ENCODE measurements at places on chromosomes 4 and X. TPM values are rescaled to one million over a fixed set of nuclear protein-coding genes. Genes with fewer than 3 reads are reported as not detected.

The MSX1 gene
- total RNA-seq, result 1.2 TPM

DNA sequence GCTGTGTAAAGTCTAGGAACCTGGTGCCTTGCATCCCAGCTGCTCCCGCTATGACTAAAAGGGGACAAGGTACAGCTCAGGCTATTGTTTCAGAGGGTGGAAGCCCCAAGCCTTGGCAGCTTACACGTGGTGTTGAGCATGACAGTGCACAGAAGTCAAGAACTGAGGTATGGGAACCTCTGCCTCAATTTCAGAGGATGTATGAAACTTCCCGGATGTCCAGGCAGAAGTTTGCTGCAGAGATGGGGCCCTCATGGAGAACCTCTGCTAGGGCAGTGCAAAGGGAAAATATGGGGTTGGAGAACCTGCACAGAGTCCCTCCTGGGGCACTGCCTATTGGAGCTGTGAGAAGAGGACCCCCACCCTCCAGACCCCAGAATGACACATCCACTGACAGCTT is 76.6 kb downstream of the DDX60 start:
- no peak for DNase-seq

- DNase-seq, result no peak
These were observed 263.5 kb upstream of the DKK2 start for GRCh38 chr4:107299646-107300045.

The NALF2 gene
- total RNA-seq, result 1.4 TPM

- DNase-seq, result no peak
These were observed 10.3 kb upstream of the AKAP17A start for GRCh38 chrX:1581132-1581531.

DNA sequence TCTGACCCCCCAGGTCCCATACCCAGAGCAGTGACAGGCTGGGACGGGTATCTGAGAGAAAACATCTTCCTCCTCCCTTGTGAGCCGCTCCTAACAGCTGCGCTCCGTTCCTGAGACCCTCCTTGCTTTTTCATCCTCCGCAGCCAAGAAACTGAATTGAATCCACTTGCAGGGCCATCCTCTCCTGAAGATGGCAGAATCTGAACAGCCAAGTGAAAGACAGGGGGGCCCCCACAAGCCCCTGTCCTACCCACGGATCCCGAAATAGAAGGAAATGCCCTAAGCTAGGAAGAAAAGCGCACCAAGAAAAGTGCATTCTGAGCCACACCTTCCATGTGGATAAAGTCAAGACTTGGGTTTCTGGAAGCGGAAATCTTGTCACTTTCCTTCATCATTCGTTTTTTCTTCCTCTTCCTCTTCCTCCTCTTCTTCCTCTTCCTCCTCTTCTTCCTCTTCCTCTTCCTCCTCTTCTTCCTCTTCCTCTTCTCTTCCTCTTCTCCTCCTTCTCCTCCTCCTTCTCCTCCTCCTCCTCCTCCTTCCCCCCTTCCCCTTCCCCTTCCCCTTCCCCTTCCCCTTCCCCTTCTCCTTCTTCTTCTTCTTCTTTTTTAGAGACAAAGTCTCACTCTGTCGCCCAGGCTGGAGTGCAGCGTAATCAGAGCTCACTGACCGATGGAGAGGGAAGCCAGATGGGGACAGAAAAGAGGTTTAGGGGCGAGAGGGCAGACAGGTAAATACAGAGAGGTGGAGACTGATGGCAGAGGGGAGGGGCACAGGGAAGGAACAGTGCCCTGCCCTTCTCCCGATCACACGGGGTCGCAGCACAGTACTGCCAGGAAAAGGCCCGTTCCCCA is 86.0 kb upstream of the WWC2 start:
- no peak for DNase-seq

The PAGE1 gene
- total RNA-seq, result not detected

The ACSL4 gene
- 23.7 TPM for total RNA-seq

The MAGEB10 gene
- total RNA-seq, result not detected

- no peak for DNase-seq
These were observed 39.2 kb downstream of the TSPAN5 start for GRCh38 chr4:98619180-98619579.

The PCDH18 gene
- 0.65 TPM for total RNA-seq

GRCh38 chr4:181597766-181598165 is 645.4 kb upstream of the TENM3 start:
- no peak for DNase-seq

- DNase-seq, result no peak
These were observed 3.2 kb downstream of the KDR start for GRCh38 chr4:55122235-55122634.

DNA sequence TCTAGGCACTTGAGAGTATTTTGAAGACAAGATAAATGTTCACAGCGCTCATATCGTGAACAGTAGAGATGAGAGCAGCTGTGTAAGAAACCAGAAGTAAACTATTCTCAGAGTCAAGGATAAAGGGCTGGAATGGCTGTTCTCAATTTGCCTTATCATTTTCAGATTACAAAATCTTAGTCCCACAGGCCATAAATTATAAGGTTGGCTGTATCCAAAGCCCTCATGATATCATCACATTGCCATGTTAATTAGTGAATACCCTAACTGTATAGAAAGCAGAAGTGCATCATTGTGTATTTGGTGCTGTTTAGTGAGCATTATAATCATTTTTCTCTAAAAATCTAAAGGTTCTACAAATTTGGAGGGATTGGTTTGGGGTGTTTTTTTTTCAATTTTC is 168.9 kb upstream of the EDNRA start:
- DNase-seq, result no peak

DNA sequence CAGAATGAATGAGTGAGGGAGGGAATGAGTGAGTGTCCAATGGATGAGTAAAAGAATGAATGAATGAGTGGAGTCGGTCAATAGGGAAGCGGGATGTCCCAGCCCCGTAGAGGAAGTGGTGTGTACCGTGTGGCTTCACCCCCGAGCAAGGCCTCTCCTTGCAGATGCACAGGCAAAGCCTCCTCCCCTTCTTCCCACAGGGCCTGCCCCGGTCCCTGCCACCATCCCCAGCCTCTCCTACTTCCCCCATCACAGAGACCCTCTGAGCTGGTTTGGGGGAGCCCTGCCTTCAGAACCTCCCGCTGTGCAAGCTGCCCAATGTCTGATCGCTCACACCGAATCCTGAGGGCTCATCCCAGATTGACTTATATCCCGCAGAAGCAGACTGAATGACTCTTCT is 13.6 kb downstream of the HTRA3 start:
- peak; percentile 11 for DNase-seq

The PPBP gene
- not detected for total RNA-seq

The NFXL1 gene
- total RNA-seq, result 9.3 TPM

The SERPINA7 gene
- 0.32 TPM for total RNA-seq

DNA sequence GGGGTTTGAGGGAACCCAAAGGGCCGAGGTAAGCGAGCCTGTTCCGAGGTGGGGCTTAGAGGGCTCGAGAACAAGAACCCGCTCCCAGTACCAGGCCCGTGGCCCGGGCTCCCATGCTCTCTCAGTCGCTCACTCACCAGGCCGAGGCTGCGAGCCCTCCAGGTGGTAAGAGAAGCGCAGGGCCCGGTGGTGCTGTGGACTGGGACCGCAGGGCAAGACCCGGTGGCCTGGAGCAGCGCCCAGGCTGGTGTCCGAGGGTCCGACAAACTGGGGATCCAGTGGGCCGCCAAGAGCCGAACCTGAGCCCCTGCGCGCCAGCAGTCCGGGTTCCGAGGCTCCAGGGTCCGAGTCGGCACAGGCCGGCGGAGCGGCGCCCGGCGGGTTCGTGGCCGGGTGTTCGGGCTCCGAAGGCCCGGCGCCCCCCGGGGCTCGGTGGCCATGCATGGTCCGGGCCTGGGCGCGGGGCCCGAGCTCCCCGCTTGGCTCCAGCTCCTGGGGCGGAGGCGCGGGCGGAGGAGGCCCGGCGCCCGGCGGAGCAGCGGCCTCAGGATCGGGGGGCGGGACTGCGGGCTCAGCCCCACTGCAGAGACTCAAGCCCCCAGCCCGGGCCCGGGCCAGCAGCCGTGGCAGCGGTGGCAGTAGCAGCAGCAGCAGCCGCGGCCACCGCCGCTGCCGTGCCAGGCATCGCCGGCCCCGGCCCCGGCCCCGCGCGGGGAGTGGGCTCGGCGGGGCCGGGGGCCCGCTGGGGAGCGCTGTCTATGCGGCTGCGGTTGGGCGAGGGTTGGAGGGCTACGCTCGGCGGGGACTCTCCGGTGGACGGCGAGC is 833 bp downstream of the FGD1 start:
- DNase-seq, result peak; percentile 41

- DNase-seq, result no peak
These were observed 19.3 kb downstream of the SLC25A53 start for GRCh38 chrX:104137496-104137895.

- no peak for DNase-seq
These were observed 37.7 kb upstream of the OCIAD2 start for GRCh38 chr4:48944252-48944651.

The DTHD1 gene
- 0.12 TPM for total RNA-seq

GRCh38 chr4:186105647-186106321 is 1.3 kb downstream of the FAM149A start:
- DNase-seq, result no peak

DNA sequence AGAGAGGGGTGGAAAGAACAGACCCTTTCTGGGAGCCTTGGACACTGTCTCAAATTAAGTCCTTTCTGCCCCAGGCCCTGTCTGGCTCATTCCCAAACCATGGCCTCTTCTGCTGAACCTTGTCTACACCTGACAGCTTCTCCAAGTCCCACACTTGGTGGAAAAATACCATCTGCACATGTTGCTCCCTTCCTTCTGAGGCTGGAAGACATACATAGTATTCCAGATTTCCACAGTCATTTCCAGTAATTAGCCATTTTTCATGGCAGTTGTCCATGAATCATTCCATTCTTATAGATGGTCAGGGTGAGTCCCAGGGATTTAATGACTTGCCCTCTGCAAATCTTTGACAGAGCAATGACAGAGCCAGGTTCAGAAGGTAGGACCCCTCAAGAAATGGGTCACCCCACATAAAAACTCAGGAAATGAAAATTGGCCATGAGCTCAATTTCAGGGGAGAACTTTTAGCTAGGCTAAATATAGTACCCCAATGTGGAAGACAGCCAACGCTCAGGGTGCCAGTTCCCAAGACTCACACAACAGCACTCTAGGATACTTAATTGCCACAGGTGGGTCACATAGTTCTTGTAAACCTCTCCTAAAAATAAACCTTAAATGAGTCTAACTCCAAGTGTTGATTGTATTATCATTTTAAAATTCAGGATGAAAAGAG is 16.2 kb upstream of the DAPP1 start:
- no peak for DNase-seq

The GJB1 gene
- 70.6 TPM for total RNA-seq

GRCh38 chr4:155509555-155509954 is 132.8 kb upstream of the MAP9 start:
- DNase-seq, result no peak

The MAGEC1 gene
- not detected for total RNA-seq

DNA sequence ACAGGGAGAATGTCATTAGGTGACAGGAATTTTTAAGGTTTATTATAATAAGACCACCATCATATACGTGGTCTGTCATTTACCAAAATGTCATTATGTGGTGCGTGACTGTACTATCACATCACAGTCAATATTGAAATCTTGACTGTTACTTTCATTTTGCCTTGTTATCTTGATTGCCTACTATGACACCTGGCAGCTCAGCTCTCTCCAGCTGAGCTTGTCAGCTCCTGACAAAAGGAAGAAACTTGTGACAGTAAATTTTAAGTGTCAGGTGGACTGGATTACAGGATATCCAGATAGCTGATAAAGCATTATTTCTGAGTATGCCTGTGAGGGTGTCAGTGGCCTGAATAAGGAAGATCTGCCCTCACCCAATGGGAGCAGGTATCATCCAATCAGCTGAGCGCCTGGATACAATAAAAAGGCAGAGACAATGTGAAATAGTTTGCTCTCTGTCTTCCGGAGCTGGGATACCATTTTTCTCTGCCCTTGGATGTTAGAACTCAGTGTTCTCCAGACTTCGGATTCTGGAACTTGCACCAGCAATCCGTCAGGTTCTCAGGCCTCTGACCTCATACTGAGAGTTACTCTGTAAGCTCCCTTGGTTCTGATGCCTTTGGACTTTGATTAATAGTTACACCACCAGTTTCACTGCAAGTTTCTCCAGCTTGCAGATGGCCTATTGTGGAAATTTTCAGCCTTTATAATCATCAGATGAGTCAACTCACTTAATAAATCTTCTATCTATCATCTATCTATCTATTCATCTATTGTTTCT is 1454.7 kb upstream of the IGFBP7 start:
- no peak for DNase-seq

GRCh38 chrX:100645106-100645505 is 1.1 kb downstream of the SRPX2 start:
- DNase-seq, result no peak

- DNase-seq, result peak; percentile 63
These were observed 3.3 kb downstream of the TRIM2 start for GRCh38 chr4:153207567-153207966.

DNA sequence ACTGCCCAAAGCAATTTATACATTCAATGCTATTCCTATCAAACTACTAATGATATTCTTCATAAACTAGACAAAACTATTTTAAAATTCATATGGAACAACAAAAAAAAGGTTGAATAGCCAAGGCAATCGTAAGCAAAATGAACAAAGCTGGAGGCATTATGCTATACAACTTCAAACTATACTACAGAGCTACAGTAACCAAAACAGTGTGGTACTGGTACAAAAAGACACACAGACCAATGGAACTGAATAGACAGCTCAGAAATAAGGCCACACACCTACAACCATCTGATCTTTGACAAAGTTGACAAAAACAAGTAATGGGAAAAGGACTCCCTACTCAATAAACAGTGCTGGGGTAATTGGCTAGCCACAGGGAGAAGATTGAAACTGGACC is 67.0 kb downstream of the FGF16 start:
- DNase-seq, result no peak

DNA sequence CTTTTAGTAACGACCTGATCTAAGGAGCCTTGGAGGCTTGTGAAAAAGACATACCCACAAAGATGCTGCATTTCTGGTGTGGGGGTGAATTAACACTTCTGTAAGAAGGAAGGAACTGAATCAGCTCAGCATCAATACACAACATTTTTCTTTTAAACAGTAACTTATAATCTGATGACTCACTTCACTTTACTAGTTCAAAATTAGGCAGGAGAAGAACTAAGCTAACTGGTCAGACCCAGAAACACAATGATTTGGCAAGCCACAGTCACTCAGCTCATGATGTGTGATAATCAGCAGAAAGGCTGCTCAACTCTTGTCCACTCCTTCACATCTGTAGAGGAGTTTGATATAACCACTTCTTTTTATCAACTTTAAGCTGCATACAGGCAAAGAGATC is 4.6 kb downstream of the MMAA start:
- DNase-seq, result no peak

DNA sequence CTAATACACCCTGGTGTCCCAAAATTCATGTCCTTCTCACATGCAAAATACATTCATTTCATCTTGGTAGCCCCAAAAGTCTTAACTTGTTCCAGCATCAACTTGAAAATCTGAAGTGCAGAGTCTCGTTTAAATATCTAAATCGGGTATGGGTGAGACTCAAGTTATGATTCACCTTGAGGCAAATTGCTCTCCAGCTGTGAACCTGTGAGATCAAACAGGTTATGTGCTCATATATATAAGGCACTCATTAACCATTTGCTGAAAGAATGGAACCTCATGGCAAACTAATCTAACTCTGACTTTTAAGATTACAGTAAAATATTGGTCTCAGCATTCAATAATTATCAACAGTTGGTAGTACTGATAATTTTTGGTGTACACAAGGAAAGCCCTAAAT is 55.5 kb downstream of the PDLIM5 start:
- no peak for DNase-seq
